ENCODE measurements at places on chromosomes 2 and 18.

- DNase-seq = no peak
These were observed 19.5 kb downstream of the MRPL44 start for GRCh38 chr2:223976635-223977226.

- DNase-seq = no peak
These were observed 229.7 kb upstream of the SP5 start for GRCh38 chr2:170485254-170486026.

DNA sequence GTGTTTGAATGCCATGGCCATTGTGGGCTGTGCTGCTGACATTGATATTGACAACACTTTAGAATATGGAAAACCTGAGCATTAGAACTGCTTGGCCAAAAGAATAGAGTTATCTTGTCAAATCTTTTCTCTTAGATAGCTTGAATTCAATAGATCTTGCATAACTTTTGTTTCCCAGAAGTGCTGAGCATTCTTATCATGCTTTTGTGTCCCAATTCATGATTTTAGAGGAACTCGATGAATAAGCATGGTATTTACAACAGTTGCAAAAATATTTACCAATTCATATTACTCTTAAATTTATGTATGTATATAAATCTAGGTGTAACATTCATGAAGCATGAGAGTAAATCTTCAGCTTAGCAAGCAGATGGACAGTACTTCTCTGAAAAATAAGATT, 508.0 kb downstream of the BCL11A start:
- DNase-seq = no peak

- DNase-seq = no peak
These were observed 16.0 kb downstream of the APCDD1 start for GRCh38 chr18:10470429-10470828.

GRCh38 chr18:49645841-49646351, 84.0 kb downstream of the LIPG start:
- no peak for DNase-seq

DNA sequence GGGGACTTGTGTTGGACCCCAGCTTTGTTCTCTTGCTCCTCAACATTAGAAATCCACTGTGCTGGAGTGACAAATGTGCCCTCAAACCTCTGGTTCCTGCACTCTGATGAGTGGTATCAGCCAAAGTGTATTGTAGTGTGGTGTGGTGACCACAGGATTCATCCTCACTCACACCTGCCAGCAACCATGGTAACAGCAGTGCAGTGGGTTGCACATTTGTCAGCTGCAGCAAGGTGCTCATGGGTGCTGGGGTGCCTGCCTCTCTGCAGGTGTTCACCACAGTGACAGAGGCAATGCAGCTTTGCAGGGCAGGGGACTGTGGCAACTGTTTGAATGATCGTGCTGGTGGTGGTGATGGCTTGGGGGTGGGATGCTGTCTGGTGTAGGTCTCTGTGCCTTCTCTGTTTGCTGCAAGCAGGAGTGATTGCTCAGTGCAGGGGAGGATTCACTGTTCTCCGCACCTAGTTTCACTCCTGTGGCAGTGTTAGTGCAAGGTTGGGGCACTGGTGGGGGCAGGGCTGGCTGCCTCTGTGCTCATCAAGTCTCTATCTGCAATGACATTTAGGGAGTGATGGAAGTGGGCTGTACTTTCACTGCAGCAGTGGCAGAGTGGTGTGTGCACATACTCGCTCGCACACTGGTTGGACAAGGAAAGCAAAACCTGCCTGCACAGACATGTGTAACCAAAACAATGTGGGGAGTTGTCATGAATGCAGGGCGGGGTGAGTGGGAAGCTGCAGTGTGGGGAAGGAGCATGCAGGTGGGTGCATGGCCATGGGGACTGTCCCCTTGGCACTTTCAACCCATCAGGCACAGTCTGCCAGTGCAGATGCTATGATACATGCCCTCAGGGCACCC, 301.1 kb downstream of the PIK3C3 start:
- DNase-seq = no peak

- no peak for DNase-seq
These were observed 27.0 kb downstream of the SKA1 start for GRCh38 chr18:50401888-50402287.

GRCh38 chr18:32122039-32122438, 30.4 kb downstream of the RNF138 start:
- DNase-seq = no peak
